ENCODE measurements at places on chromosomes 7 and 10. TPM values are rescaled to one million over a fixed set of nuclear protein-coding genes. Genes with fewer than 3 reads are reported as not detected.
A peak's percentile ranks its signal among the peaks of the same experiment; 100 is the strongest.

GRCh38 chr7:110719741-110720140 lies 371.2 kb upstream of the LRRN3 start:
- H3K4me1 ChIP-seq, result no peaks in the 10 kb centered on the region
- no peak overlapping the region for H3K4me3 ChIP-seq
- H3K36me3 ChIP-seq, result no peaks in the 10 kb centered on the region
- no peak overlapping the region for H3K27ac ChIP-seq

- H3K27me3 ChIP-seq, result no peaks in the 10 kb centered on the region
- no peak for DNase-seq
- H3K4me1 ChIP-seq, result peaks cover 22% of the 10 kb centered on the region
Measured at GRCh38 chr10:3623746-3624145, 161.3 kb downstream of the KLF6 start.

GRCh38 chr10:95440756-95441546 lies 120.2 kb downstream of the SORBS1 start:
- H3K36me3 ChIP-seq, result no peaks in the 10 kb centered on the region
- no peak for DNase-seq
- H3K27me3 ChIP-seq, result no peaks in the 10 kb centered on the region
- peaks cover 44% of the 10 kb centered on the region for H3K4me1 ChIP-seq
- peak overlapping the region; percentile 14 for H3K27ac ChIP-seq
- H3K4me3 ChIP-seq, result no peak overlapping the region

DNA sequence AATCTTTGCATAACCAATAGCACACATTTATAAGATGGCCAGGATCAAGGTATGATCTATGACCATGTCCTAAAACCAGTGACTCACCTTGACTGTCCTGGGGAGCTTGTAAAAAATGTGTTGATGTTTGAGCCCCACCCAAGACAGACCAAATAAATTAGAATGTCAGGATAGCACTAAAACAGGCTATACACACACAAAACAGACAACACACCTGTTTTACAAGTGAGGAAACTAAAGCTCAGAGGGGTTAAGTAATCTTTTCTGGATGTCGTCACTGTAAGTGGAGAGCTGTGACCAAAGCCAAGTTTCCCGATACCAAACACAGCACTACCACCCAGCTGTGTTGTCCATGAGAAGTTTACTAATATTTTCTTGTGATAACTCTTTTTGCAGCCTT lies 84.5 kb downstream of the AVL9 start:
- H3K36me3 ChIP-seq, result peaks cover 57% of the 10 kb centered on the region
- no peak overlapping the region for H3K4me3 ChIP-seq
- DNase-seq, result no peak
- H3K4me1 ChIP-seq, result no peaks in the 10 kb centered on the region

GRCh38 chr10:129966370-129966888 lies 2.4 kb upstream of the EBF3 start:
- H3K27ac ChIP-seq, result peak overlapping the region; percentile 8
- no peak for DNase-seq
- peaks cover 14% of the 10 kb centered on the region for H3K4me1 ChIP-seq
- peaks cover 81% of the 10 kb centered on the region for H3K27me3 ChIP-seq
- peak overlapping the region; percentile 25 for H3K4me3 ChIP-seq
- H3K36me3 ChIP-seq, result no peaks in the 10 kb centered on the region

The CHCHD1 gene
- 35.9 TPM for total RNA-seq

The COL13A1 gene
- 0.19 TPM for total RNA-seq

The SFRP4 gene
- 0.98 TPM for total RNA-seq

The VWDE gene
- not detected for total RNA-seq
